ENCODE measurements at places on chromosomes 6 and 20.

DNA sequence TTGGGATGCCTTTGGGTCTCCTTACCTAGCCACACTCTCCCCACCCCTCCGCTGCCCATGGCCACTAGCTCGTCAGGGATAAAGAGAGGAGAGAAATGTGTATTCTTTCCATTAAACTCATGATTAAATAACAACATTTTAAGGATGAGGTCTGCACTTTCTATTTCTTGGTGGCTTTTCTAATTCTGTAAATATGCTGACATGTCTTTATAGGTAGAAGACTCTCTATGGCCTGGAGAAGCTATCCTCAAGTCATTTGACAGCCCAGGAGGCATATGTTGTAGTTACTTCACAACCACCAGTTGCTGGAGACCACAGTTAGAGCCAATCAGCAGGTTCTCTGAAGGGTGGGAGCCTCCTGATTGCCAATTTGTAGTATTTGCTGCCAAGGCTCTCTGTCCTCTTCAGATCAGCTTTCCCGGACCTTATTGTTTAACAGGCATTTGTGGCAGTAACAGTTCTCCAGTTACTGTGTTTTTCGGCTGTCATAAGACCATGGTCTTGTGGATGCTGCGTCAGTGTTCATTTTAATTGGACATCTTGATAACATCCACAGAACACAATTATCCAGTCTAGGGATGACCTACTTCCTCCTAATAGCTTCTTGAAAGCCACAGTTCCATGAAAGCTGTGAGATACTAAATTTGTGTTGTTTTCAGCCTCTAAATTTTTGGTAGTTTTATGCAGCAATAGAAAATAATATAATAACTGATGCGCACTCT lies 205.0 kb upstream of the KCNQ5 start:
- no peak for DNase-seq

DNA sequence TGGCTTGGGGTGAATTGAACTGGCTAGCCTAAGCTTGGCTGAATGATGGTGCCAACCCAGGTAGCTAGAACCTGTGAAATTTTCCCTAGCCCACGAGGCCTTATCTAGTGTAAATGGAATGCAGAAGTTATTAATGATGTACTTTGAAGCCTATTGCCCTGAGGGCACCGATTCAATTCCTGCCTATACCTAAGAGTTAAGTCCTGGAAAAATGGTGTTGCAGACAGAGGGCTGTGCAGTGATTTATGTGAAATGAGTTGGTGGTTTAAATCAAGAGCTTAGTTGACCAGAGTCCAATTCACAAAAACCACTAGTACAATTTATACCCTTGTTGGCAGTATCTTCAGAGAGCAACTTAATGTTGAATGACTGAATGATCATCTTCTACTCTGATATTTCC lies 373.8 kb upstream of the JAG1 start:
- DNase-seq: no peak

DNA sequence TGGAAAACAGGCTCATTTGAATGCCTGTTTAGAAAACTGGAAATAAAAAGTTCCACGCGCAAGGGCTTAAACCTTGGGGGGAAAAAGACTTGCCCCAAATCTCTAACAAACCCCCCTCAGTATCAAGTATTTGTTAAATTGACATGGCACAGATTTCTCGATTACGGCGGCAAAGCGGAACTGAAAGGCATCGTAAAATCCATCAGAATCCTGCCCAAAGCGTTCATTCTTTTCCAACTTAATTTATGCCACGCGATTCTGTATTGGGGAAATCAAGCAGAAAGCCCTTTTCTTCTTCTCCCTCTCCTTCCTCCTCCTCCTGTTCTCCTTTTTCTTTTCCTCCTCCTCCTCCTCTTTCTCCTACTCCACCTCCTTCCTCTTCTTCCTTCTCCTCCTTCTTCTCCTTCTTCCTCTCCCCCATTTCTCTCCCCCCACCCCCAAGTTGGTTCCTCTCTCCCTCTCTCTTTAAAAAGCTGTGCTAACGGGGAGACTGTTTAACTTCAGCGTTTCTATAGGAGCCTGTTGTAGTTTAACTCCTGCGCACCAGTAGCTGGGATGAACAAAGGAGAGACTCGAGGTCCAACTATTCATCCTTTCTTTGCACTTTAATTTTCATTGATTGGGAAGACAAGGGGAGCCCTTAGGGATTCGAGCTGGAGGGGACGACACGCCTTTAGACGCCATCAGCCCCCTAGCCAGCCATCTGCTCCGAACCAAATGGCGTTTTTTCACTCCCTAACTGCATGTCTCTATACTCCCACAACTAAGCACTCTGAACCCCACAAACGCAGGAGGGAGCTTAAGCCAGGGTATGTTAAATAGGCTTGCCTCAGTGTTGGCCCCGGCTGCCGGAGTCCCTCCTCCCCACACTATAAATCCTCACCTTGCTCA lies 2.7 kb upstream of the DLL1 start:
- DNase-seq: no peak

DNA sequence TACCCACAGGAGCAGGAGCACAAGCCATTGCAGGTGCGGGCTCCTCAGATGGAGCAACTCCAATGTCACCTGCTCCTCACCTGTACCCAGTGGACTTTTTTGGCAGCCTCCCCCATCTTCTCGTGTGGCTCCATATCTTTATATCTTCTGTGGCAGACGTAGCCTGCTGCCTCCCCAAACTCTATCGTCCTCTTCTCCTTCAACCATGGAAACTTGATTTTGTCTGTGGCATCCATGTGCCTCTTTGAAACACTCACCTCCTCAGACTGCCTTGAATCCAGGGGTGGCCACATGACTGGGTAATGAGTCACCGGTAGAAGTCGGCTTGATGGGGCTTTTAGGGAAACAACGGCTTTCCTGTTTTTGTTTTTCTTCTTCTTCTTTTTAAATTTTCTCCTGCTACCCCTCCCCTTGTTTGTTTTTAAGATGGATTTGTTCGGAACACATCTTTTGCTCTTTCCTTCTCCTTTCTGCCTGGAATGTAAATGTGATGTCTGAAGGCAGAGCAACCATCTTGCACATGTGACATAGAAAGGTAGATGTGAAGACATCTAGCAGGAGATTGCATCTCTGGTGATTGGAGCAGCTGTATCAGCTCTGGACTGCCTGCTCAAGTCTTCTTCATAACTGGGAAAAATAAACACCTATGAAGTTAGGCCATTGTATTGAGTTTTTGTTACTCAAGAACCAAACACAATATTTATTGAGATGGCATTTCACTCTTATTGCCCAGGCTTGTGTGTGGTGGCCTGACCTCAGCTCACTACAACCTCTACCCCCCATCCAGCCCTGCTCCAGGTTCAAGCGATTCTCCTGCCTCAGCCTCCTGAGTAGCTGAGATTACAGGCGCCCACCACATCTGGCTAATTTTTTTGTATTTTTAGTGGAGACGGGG lies 69.9 kb upstream of the DDR1 start:
- DNase-seq: no peak

DNA sequence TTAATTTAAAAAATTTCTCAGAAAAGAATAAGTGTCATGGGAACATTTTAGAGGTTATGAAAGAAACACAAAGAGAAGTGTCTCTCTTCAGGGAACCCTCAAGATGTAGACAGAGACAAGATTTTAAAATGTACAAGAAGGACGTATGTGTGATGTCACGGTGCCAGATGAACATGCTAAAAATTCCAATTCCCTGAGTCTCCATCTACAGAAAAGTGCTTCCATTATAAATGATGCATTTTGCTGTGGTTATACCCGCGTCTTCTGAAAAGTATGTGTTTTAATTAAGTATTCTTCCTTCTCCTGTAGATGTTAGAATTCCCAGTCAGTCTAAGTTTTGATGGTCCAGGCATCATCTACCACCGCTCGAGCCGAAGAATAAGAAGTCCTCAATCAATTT lies 489.1 kb downstream of the PREX1 start:
- DNase-seq: no peak

DNA sequence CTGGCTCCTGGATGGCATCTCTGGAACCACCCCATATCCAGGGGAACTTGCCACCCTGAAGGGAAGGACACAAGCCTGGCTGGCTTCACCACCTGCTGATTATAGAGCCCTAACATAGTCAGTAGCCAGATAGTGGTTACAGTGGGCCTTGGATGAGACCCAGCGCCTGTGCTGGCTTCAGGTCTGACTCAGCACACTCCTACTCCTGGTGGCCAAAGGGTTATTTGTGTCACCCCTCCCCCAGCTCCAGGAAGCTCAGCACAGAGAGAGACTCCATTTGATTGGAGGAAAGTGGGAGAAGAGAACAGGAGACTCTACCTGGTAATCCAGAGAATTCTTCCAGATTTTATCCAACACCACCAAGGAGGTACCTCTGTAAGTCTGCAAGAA lies 12.8 kb downstream of the SNX14 start:
- DNase-seq: no peak

DNA sequence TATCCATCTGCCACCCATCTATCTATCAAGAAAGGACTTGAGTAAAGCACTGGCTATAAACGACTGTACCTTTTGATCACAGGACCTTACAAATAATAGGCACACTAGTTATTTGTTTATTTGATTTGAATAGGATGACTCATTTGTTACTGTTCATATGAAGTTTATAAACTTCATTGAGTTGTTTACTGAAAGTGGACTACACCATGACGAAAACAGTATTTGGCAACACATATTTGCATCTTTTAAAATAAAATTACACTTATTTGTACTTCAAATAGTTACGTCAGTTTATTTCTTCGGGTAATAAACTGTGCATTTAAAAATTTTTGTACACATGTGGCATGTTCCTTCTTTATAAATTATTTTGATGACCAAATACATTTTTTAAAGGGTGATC lies 133.0 kb downstream of the OGFRL1 start:
- DNase-seq: no peak

DNA sequence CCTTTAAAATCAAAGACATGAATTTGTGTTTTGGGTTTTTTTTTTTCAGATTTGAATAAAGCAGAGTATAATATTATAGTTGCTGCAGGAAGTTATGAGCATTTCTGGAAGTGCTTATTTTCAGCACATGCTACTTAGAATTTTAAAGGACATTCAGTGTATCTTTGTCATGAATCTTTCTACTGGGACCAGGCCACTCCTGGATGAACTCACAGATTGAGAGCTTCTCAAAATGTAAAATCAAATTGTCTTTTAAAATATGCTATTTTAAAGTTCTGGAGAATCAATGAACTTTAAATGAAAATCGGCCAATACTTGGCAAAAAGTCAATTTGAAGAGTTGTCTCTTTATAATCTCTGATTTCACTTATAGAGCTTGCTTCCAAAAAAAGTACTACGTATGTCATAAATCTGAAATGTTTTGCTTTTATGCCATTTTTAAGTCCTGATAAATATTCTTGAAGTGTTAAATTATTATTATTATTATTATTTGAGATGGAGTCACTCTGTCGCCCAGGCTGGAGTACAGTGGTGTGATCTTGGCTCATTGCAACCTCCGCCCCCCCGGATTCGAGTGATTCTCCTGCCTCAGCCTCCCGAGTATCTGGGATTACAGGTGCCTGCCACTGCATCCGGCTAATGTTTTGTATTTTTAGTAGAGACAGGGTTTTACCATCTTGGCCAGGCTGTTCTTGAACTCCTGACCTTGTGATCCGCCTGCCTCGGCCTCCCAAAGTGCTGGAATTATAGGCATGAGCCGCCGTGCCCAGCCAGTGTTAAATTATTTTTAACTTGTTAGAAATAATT lies 175.7 kb upstream of the AKAP12 start:
- no peak for DNase-seq

GRCh38 chr20:36768768-36769430 lies 4.7 kb downstream of the DSN1 start:
- no peak for DNase-seq

All from WERI-Rb-1 (cell line).